ENCODE measurements at places on chromosomes 4 and X. TPM values are rescaled to one million over a fixed set of nuclear protein-coding genes. Genes with fewer than 3 reads are reported as not detected.

DNA sequence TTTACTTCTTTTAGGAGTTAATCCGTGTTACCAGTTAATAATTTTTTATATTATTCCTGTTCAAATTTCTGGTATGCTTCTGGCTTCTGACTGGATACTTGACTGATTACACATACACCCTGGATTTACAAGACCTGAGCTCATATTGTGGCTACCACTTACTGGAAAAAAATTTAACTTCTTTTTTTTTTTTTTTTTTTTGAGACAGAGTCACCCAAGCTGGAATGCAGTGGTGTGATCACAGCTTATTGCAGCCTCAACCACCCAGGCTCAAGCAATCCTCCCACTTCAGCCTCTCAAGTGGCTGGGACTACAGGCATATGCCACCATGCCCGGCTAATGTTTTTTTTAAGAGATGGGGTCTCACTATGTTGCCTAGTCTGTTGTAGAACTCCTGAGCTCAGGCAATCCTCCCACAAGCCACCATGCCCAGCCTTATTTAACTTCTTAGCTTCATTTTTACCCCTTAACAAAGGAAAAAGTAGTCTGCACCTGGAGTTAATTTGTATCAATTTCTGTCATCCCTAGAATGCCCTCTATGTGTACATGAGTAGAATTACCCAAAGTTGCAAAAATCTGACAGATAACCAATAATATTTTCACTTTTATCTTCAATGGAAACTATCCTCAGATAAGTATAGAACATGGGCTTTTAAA is 50.3 kb downstream of the TMEM165 start:
- no peak for DNase-seq

DNA sequence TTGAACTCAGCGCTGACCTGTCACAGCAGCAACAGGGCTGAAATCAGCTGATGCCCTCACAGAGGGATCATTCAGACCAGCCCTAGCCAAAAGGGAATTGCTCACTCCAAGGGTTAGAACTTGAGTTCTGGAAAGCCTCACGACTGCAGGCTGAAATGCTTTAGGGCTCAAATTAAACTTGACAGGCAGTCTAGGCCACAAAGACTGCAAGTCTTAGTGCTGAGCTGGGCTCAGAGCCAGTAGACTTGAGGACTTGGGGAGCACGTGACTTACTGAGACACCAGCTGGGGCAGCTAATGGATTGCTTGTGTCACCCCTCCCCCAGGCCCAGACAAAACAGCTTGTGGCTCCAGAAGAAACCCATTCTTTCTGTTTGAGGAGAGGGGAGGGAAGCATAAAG is 119.0 kb upstream of the SLC6A14 start:
- DNase-seq, result no peak

DNA sequence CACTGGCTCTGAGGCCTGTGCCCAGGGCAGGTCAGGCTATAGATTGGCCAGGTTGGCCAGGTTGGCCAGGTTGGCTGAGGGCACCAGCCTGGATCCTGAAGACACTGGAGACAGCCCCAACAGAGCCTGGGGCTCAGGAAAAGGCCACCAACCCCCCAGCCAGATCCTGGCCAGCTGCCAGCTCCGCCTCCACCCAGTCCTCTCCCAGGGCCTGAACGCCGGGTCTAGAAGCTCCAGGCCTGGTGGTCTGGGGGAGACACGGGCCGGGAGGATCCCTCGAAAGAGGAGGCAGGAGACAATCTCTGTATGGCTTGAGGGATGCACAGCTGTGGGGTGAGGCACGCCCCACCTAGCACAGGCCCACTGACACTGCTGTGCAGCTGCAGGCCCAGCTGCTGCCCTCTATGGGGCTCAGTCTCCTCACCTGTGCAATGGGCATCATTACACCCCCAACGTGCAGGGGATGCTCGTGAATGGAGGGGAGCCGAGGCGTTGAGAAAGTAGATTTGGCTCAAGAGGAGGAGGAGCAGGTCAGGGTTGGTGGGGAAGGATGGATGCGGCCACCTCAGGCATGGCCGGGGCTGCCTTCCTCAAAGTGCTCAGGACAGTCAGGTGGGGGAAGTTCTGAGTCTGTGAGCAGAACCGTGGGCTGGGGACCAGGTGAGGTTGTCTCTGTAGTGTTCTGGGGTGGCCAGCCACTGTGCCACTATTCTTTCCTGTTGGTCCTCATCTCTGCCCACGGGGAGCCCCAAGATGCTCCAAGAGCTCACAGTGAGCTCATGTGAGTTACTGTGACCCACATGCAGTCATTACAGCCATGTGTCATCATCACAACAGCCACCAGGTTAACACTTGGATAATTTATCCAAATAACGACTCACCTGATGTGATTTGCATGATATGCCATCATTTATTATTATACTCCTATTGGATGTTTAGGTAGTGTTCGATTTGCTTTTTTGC is 10.8 kb upstream of the GAGE10 start:
- DNase-seq, result no peak

GRCh38 chrX:11535156-11535919 is 130.4 kb downstream of the ARHGAP6 start:
- no peak for DNase-seq

GRCh38 chr4:123398853-123399626 is 2.4 kb downstream of the SPRY1 start:
- DNase-seq, result no peak

Gene TMPRSS11F
- 23.1 TPM for total RNA-seq

DNA sequence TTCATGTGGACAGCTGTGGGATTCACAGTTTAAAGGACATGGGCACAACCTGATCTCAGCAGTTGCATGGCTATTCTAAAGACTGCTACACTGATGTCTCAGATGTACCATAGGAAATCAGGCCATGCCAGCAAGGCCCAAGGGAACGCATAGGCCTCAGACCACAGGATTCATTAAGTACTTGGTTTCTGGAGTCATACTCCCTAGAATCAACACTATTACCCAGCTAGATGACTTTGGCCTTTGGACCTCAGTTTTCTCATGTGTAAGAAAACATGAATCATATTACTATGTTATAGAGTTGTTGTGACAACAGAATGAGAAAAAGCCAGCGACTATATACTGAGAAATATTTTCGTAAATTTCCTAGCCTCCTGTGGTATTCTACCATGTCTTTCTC is 67.9 kb downstream of the NHS start:
- DNase-seq, result no peak

DNA sequence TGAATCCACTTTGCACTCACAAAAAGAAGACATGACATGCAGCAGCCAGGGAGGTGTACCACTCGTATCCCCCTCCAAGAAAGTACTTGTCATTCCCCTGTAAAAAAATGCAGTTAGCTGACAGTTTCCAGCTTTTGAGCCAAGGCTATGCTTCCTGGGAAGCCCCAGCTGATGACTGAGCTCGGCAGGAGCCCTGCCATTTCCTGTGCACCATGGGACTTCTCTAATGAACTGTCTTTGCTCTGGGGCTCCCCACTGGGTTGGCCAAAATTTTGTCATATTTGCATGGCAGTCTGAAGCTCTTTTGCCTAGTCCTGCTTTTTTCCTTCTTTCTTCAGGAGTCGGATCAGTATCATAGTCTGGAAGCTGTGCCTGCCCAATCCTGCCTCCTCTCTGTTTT is 104.5 kb upstream of the MAOA start:
- DNase-seq, result no peak

DNA sequence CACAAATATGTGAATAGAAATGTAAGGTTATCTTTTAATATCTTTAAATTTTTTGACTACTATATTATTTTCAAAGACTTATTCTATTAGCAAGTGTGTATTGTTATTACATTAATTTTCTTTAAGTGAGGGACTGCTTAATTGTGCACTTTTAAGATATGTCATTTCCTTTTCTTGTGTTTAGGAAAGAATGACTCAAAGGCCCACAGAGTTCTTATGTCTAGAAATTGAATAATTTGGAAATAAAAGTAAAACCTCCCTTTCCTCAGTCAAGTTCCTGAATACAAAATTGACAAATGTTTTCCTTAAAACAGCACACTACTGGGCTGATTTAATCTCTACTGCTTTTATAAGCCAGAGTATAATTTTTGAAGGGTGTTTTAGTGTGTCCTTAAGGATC is 169.7 kb downstream of the TMEM47 start:
- no peak for DNase-seq

Gene FOXR2
- total RNA-seq, result not detected

- DNase-seq, result no peak
These were observed 330.2 kb downstream of the HS3ST1 start for GRCh38 chr4:11098461-11098860.

DNA sequence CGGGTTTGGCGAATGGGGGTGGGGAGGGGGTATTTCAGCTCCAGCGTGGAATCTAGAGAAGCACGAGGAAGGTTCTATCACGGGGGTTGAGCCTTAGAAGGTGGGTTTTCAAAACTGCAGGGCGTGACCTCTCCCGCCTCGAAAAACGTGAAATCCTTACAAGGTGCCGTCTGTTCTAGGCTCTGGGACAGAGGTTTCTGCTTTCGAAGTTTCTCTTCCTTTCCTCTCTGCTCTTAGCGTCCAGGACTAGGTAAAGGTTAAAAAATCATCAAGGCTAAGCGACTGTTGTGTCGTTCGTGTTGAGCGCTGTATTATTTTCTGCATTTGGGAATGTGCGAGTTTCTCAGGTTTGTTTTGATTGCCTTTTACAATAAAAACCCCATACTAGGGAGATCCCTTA is 1.1 kb downstream of the FHL1 start:
- DNase-seq, result no peak

DNA sequence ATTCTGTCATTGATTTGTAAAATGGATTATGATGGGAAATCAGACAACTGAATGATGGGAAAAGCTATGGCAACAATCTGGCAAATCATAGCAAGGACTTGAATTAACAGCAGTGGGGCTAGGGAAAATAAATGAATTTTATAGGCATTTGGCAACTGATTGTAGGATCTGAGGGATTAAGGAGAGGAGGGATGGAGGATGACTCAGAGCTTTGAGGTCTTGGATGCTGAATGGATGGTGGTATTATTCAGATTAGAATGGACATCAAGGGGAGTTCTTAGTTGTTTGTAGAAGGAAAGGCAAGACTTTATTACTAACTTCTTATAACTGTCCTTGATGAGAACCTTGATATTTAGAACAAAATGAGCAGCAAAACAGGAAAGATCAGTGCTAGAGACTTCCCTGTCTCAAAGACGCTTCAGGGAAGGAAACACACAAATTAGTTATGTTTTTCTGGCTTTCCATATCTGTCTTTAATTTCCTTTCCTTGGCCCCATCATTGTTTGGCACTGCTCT is 51.4 kb upstream of the HHIP start:
- DNase-seq, result no peak

GRCh38 chrX:87525771-87526229 is 8.2 kb downstream of the KLHL4 start:
- no peak for DNase-seq

DNA sequence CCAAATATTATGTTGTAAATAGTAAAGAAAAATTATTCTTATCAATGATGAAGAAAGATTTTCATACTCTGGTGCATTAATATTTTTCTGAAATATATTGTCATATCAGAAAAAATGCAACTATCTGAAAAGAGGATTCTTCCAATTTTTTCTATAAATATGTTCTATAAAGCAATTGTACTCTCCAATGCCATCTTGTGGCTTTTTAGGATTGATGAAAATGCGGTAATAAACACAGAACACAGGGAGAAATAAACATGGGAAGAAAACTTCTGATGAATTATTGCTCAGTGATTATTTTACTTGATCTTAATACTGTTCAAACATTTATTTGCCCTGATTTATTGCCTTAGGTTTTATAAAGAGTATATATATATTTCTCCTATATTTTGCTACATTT is 215.4 kb downstream of the IL1RAPL1 start:
- DNase-seq, result no peak

Measured in esophagus squamous epithelium (tissue), 5 donors.